ENCODE measurements at places on chromosomes 4 and X.

GRCh38 chr4:128517096-128517738, 229.6 kb upstream of the PGRMC2 start:
- DNase-seq, result no peak

DNA sequence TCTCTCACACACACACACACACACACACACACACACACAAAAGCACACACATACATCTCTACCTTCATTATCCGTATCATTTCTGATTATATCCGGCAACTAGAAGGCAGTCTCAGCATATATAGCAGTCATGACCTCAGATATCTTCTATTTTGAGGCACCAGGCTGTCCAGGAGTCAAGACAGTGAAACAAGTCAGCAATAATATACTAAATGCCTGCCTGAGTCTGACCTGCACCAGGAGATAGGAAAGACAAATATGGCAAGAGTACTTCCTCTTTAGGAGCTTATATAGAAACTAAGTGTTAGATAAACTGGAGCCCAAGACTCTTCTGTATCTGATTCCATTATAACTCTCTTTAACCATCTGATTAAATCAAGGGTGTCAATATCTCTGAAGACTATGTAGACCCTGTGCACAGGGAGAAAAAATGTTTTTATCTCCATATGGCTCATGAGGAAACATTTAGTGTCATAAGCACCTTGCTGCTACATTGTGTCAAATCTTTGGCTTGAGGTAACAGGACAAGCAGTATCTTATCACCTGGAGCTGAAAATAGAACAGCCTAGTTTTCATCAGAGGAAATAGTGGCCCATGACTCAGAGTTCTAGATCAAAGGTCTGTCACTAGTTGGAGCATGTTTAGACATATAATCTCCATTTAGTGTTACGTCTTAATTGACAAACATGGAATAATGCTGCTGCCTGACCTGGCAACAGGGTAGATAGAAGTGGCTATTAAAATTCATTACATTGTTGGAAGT, 27.0 kb upstream of the FAM47B start:
- no peak for DNase-seq

DNA sequence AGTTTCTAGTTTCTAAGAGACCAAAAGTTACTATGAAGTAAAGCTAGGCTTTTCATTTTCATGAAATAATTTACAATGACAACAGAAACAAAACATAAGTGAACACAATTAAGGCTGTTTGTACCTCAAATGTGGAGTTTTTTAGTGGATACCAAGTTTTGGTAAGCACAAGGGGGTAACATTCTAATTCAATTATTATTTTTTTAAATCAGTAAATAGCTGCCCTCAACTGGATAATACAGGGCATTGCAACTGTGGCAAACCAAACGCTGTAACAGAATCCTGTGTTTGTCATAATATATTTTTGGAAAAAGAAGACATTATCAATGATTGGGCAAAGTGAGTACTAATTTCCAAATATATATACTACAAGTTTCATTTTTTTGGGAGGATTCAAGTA, 150.3 kb downstream of the FBXW7 start:
- DNase-seq, result no peak

GRCh38 chrX:68710870-68711576, 63.6 kb downstream of the STARD8 start:
- no peak for DNase-seq

- DNase-seq, result no peak
Measured at GRCh38 chrX:154098551-154098950, 1.0 kb upstream of the MECP2 start.

Measured in C1 segment of cervical spinal cord (tissue), 14 donors.